ENCODE measurements at places on chromosomes 3 and 15.

DNA sequence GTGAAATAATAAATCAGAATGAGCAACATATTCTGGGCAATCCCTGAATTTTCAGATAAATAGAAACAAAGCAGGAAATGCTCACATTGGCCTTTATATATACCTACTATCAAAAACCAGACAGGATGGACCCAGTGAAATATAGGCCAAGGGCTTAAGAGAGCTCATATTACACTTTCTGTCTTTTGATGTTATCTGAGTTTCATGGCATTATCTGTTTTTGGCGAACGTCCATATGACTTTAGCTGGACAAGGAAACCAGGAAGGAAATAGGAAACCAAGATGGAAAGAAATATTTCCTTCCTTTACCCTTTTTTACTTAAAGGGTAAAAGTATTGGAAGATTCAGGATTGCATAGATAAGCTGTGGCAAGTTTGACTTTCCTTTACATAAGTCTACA lies 274.8 kb downstream of the THSD4 start:
- no peak for DNase-seq

DNA sequence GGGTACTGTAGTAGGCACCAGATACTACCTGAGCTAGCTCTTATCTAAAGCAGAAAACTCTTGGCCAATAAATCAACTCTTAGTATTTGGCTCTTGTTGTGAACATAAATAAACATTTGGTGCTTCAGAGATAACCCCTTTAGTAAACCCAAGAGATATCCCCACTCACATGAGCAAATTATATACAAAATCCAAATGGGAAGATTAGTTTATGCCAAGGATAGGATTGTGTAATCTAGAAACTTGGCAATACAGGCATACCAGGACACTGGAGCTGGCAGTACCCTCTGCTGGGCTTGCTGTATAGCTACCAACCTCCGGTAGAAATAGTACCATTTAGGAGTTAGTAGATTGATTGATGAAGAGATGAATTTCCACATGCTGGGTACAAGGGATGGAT lies 127.0 kb downstream of the LIPC start:
- no peak for DNase-seq

DNA sequence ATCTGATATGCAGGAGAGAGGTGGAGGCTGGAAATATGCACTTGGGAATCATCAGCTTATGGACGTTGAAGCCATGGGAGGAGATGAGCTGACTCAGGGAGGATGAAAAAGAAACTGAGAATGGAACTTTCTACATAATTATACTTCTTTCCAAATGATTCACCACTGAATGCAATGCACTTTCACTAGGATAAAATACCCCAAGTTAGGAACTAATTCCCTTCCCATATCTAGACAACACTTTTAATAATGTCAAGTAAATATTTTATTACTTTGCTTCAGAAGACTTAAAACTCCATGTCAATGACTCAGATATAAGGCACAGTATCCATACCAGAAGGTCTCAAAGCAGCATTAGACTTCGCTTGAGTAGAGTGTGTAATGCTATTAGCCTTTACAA lies 24.2 kb downstream of the NPTN start:
- no peak for DNase-seq

DNA sequence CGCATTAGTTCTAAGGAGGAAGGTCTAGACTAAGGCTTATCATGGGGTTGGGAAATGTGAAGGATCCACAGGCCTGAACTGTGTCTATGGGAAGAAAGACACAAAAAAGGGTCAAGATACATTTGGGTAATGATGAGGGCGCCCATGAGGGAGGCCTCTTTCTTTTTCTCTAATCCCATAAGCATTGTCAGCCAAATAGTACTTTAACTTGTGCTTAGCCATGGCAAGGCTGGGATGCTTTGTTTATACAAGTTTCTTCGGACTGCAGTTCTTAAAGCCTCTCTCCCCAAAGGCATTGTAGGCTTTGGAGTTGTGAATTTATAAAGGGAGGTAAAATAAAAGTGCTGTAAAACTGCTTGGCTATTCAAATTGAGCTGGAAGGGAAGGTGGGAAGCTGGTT lies 23.4 kb downstream of the ARMC8 start:
- DNase-seq = no peak

- no peak for DNase-seq
These were observed 40.7 kb downstream of the SYN2 start for GRCh38 chr3:12044860-12045259.

GRCh38 chr15:67508407-67508806 lies 12.5 kb upstream of the C15orf61 start:
- DNase-seq = no peak
